ENCODE measurements at places on chromosomes 2 and 18.

DNA sequence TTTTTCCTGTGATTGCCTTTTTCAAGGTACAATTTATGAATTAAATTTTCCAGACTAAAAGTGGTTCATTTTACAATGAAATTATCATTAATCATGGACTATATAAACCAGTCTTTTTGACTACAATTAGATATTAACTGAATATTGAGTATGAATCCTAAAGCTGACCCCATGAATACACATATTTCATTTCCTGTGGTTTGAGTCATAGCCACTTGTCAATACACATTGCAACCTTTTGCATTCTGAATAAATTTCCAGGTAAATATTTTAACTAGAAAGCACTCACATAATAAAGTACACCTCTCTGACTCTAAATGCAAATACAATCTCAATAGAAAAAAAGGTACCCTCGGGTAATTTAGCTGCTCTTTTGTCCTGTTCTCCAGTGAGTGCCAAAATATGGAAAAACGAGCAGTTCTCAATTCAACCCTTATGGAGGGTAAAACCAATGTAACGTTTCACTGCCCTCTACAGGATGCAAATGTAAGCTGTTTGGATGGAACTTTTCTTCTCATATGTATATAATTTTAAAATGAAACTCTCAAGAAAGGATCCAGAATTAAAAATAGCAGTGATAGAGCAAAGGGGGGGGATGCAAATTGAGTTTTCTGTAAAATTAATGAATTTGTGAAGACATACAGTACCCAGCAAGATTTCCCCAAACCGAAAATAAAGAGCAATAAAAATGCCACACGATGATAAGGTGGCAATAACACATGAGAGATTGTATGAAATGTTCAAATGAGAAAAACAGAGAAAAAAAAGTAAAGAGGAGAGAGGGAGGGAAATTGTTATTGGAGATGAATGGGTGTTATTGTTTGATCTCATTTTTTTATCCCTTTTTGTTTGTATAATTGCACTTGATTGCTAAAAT lies 1795.7 kb upstream of the PIK3C3 start:
- DNase-seq, result peak; percentile 34

DNA sequence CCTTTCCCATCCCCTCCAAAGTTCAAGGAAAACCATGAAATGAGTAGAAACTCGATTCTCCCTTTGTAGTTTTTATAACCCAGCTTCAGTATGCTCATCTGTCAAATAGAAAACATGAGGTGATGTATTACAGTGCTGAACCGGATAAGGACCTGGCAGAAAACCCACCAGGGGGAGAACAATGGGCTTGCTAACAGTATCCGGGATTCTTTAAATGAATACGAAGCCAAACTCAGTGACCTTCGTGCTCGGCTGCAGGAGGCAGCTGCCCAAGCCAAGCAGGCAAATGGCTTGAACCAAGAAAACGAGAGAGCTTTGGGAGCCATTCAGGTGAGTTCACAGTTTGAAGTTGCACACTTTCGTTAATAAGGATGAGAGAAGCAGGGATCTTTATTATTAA lies 113.6 kb upstream of the TTC39C start:
- no peak for DNase-seq

DNA sequence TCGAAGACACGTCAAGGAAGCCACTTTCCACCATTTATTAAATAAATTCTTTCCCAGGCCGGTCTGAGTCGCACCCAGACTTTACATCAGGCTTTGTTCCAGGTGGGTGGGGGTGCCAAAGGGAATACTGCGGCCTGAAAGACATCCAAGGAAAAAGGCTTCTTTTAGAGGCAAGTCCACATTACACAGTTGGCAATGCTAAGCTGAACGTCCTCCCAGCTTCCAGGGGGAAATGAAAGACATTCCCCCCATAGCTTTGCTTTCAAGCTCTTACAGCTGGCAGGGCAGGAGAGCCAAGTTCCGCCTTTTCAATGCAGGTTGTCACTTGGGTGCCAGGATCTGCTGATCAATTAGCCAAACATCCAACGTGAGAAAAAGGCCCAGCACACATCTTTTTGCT lies 36.5 kb upstream of the PTPN4 start:
- no peak for DNase-seq

GRCh38 chr2:26978061-26978596 lies 7.7 kb downstream of the MAPRE3 start:
- peak; percentile 76 for DNase-seq

DNA sequence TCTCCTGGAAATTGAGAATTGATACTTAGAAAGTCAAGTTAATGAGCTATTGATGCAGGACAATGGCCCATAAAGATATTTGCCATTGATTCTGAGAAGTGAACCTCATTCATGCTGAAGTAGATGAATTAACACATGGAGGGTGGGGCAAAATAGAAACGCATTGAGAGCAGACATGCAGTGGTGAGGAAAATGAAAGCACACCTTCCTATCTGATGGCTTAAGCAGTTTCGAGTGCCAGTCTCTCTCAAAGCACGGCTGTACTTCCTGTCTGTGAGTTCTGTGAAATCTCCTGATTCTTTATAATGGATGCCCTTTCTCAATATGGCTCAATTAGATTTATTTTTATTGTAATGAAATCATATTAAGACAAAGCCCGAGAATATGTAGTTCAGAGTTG lies 247.0 kb downstream of the TMX3 start:
- no peak for DNase-seq
